Stimulated activated CD4-positive, alpha-beta T cell treated with anti-CD3 and anti-CD28 coated beads, Interleukin-1b, Interleukin-23, amount 100 ng/mL, for 1 hour (primary cell): ENCODE measurements at places on chromosomes 11 and 22.

GRCh38 chr11:99952816-99953215 is 734.3 kb upstream of the ARHGAP42 start:
- DNase-seq, result no peak

- DNase-seq, result no peak
Observed at GRCh38 chr11:94150056-94150455, 21.4 kb downstream of the PANX1 start.

- no peak for DNase-seq
Observed at GRCh38 chr22:22849640-22850610, 37.7 kb upstream of the IGLL5 start.

DNA sequence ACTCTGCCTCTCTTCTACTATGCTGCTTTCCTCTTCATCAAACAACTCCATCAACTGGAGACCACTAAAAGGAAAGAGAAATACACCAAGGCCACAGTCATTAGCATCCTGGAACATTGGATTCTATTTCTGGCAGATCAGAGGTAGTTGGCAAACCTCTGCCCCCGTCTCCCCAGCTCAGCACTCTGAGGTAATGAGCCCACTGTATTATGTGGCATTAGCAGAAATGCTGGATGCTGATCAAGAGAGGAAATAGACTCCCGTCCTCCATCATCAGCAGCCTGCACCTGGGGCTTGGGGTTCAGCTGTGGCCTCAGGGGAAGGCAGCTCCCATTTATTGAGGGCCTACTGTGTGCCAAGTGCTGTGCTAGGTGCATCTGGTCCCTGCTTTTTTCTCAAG is 9.0 kb upstream of the RASD2 start:
- no peak for DNase-seq

DNA sequence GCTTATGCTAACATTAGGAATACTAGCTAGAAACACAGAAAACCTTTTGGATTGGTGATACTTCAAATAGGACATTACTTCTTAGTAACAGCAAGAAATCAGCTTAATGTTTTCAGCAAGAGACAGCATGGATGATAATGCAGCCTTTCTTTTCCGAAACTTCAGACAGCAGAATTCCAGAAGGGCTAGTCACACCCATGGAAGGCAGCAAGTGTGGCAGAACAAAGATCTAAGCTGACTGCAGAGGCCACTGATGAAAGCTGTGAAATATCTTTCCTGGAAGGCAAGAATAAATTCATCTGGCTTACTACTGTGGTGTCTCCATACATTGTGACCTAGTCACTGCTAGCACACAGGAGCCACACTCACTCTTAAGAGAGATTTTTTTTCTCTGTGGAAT is 100.3 kb downstream of the CCDC83 start:
- no peak for DNase-seq

DNA sequence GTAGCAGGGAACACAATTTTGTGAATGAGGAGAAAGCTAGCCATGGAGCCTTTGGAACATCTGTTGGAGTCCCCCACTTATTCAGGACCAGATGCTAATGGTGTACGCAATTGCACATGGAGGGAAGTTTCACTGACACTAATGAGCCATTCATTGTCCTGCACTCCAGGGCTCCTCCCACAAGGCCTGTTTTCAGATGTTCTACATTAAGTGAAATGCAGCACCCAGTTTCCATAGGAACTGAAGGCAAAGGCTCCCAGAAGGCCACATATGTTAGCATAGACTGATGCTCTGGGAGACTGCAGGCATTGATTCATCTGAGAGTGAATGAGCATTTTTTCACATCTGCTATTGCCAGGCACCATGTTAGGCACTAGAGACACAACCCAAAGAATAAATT is 399.5 kb downstream of the ETS1 start:
- DNase-seq, result no peak

GRCh38 chr11:134711588-134711987 is 299.5 kb upstream of the B3GAT1 start:
- DNase-seq, result no peak

- DNase-seq, result no peak
Observed at GRCh38 chr11:85663080-85663752, 1.7 kb downstream of the CREBZF start.

GRCh38 chr11:79100093-79100910 is 340.5 kb downstream of the TENM4 start:
- no peak for DNase-seq

DNA sequence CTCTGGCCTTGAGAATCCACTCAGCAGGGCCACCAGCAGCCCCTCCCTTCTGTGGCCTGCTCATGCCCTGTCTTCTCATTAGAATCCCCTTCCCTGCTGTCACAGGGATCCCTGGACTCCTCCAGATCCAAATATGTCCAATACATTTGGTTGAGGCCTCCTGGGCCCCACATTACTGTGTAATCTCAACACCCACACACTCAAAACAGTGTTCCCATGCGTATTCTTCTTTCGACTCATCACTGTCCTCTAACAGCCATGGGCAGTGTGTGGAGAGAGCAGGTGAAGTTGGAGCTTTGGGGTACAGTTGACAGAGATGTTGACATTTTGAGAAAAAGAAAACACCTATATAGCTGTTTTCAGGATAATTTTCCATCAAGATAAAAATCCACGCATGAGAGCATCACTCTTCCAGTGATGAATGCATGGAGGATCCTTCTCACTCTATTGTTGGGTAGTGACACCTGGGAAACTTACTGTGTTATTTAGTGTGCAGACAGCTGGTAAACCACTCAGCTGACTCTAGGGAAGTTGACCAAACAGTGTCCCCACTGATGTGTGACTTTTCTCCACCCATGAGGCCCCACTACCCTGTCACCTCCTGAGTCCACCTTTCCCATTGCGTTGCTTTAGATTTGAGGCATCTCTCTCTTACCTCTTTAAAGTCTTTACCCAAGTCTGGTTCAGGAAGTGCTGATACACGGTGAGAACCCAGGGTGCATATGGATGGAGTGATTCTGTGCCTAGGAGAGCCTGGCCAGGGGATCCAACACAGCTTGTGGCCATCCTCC is 28.7 kb upstream of the VPREB1 start:
- DNase-seq, result no peak
